Esophagus squamous epithelium (tissue), 5 donors: ENCODE measurements at places on chromosomes 11 and 22.

GRCh38 chr22:49086181-49086580 is 741.5 kb downstream of the BRD1 start:
- no peak for DNase-seq

DNA sequence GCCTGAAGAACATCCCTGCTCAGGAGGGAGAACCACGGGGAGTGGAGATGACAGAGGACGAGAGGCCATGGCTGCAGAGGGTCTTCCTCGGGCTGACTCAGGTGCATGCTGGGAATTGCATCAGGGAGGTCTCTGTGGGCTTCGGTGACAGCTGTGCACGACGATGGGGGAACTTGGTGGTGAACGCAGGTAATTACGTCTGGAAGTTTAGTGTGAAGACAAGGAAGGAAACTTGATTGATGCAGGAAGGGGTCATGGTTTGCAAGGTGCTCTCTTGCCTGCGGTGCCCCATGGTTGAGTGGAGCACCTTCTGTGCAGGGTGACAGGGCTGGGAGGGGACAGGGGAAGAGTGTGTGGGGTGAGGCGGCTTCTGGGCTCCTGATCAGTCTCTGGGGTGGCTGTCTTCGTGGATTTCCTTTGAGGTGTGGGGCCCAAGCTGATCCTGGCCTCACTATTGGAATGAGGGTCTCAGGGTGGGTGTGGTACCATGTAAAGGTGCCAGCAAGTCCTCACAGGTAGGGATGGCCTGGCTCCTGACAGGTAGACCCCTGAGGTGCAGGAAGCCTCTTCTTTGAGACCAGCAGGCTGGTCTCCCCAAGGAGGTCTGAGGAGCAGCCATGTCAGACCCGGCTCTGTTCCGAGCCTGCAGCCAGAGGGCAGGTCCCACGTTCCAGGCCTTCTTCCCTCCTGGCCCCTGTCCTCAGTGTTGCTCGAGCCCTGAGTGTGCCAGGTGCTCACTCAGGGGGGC is 1020.1 kb downstream of the TBC1D22A start:
- no peak for DNase-seq

- DNase-seq: no peak
Measured at GRCh38 chr22:39662686-39663052, 92.1 kb downstream of the CACNA1I start.

DNA sequence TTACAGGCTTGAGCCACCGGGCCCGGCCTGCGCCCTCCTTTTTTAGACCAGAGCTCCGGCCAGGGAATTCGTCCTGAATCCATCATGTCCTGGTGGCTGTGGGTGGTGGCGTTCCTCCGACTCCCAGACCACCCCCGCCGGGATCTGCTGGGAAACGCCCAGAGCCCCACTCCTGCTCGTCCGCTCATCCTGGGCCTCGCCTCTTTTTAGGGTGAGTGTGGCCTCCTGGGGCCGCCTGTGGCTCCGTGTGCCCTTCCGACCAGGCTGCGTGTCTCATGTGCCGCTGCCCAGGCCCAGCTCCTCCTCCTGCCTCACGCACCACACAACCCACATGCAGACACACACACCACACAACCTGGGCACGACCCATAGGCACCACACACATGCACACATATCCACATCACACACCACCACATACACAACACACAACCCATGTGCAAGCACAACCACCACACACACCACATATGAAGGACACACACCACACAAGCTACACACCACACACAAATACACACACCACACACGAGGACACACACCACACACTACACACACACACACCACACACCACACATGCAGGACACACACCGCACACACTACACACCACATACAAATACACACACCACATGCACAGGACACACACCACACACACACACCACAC is 946.2 kb downstream of the BRD1 start:
- no peak for DNase-seq

DNA sequence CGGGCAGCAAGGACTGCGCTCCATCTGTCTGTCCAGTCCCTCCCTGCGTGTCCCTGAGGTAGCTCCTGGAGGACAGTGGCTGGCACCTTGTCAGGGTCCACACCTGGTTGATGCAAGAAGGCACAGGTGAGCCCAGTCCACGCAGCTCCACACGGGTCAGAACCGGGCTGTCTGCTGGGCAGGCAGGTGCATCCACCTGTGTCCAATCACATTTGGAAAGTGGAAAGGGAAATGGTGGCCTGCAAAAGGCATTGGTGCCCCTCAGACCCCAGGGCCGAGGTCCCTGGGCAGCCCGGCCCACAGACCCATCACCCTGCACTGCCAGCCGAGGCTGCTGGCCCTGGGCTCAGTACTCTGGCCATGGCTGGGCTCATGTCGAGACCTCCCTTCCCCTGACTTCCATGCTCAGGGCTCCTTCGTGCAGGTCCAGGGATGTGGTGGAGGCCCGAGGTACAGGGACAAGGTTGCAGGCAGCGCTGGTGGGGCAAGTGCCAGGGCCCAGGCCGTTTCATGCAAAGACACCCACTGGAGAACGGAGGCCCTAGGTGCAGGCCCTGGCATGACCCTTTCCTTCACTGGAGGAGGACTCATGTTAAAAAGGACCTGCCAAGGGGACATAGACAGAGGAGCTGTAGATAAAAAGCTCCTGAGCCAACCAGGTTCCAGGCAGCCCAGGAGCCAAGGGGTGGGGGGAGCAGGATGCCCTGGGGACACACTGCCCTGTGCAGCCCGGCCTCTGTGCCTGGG is 38.9 kb upstream of the TH start:
- no peak for DNase-seq

DNA sequence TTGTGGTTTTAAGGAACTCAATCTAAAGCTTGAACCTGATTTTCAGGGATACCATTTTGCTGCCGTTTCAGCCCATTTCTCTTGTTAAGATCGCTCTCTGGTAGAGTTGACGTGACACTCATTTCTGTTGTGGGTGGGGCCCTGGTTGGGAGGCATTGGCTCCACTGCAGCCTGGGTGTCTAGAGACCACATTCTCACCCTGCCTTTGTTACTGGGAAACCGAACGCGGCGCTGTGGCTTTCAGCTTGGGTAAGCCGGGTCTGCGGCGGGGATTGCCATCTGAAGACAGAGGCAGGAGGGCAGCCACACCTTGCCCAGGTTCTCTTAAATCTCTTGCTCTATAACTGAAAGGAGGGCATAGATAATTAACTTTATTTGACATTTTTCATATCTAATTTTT is 3.2 kb downstream of the EHF start:
- no peak for DNase-seq

- DNase-seq: no peak
Measured at GRCh38 chr11:74094393-74094792, 76.4 kb downstream of the C2CD3 start.

DNA sequence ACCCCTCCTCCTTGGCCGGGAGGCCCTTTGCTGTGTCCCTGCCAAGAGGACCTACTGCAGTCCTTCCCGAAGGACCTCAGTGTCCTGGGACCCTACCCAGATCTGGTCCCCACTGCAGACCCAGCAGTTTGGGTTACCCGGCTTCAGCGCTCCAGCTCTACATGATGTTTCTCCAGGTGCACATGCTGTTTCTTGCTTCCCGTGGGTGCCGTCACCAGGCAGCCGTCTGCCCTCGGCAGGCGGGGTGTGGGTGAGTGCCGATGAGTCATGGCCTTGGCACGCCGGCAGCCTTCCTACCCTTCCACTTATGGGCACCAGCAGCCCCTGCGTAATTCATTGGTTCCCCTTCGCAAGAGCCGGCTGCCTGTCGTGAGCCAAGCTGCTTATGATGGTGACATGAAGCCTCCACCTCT is 101.8 kb downstream of the BCR start:
- DNase-seq: no peak

DNA sequence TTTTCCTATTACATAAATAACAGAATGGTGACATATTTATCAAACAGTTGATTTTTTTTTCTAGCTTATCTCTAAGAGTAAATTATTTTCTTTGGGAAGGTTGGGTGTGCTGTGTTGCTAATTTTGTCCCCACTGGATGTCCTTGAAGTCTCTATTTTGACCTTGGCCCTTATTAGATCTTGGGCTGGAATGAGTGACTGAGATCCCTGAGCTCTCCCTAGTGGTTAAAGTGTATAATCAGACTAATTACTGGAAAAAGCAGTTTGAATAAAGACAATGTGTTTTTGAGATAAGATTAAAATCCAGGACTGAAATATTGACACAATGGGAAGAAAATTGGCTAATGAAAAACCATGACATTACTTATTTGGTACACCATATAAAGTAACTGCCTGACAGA is 56.1 kb downstream of the AASDHPPT start:
- DNase-seq: no peak

GRCh38 chr11:119284344-119285157 is 32.4 kb downstream of the MCAM start:
- no peak for DNase-seq

- DNase-seq: no peak
Measured at GRCh38 chr11:12754582-12755234, 80.5 kb downstream of the TEAD1 start.

DNA sequence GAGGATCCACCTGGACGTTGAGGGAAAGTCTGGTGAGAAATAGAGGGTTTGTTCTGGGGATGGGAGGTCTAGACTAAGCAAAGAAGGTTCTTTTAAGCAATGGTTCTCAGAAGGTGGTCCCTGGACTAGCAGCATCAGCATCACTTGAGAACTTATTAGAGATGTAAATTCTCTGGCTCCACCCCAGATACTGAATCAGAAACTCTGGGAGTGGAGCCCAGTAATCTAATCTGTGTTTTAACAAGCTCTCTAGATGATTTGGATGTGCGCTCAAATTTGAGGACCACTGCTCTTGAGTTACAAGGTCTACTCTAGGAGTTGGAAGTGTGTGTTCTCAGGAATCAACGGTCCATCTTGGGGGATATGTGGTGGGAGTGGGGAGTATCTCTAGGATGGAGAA is 3.3 kb upstream of the ABCG4 start:
- DNase-seq: no peak

DNA sequence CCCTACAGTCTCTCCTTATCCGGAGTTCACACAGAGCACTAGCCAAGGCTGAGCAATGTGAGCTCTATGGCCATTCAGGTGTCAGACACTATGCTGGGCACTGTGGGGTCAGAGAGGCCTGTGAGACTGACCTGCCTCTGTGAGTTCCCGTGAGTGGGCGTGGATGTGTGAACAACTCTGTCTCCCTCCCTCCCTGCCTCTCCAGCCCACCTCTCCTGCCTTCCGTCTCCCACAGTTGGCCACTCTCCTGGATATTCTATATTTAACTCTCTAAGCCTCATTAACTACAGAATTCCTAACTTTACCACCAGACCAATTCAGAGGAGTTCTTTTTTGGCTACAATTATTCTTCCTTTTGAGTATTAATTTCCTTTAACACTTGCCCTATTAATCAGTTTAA is 191.6 kb upstream of the NCAM1 start:
- DNase-seq: no peak

DNA sequence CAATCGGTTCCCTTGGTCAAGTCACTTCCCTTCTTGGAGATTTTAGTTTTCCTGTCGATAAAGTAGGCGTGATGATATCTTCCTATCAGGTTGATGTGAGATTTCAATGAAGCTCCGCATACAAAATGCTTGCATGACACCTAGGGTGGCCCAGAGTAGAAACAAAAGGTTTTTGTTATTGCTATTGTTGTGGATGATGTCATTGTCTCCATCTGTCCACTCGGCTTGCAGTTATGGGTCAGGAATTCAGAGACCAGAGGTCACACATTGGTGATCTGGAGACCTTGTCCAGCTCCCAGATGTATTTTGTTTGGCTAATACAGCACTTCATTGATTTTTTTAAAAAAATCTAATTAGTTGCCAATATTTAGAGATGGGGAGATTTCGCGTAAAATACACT is 382.1 kb downstream of the MN1 start:
- DNase-seq: no peak

DNA sequence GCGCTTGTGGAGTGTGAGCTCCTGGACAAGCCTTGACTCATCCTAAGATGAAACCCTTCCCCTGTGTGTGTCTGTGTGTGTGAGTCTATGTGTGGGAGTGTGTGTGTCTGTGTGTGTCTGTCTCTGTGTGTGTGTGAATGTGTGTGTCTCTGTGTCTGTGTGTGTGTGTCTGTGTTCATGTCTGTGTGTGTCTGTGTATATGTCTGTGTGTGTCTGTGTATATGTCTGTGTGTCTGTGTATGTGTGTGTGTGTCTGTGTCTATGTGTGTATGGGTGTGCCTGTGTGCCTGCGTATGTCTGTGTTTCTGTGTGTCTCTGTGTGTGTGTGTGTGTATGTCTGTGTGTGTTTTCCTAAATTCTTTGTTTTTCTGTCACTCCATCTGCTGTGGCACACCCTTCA is 48.7 kb downstream of the RPS6KA4 start:
- no peak for DNase-seq

GRCh38 chr11:131748151-131749050 is 378.0 kb downstream of the NTM start:
- no peak for DNase-seq

- DNase-seq: no peak
Measured at GRCh38 chr22:27778294-27779090, 23.1 kb downstream of the MN1 start.

DNA sequence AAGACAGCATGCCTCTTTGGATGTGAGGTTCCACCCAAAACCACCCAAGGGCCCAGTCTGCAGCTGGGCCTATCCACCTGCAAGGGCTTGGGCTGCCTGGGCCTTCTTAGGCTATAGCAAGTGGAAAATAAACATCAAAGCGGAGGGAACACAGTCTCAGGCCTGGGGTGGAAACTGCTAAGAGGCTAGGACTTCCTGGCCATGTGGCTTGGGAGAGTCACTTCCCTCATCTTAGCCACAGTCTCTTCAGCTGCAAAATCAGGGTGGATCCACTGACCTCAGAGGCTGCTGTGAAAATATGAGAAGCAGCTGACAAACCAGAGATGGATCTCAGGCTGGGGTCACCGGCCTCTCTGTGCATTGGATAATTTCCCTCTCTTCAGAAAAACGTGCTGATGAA is 30.6 kb upstream of the TFIP11 start:
- no peak for DNase-seq

DNA sequence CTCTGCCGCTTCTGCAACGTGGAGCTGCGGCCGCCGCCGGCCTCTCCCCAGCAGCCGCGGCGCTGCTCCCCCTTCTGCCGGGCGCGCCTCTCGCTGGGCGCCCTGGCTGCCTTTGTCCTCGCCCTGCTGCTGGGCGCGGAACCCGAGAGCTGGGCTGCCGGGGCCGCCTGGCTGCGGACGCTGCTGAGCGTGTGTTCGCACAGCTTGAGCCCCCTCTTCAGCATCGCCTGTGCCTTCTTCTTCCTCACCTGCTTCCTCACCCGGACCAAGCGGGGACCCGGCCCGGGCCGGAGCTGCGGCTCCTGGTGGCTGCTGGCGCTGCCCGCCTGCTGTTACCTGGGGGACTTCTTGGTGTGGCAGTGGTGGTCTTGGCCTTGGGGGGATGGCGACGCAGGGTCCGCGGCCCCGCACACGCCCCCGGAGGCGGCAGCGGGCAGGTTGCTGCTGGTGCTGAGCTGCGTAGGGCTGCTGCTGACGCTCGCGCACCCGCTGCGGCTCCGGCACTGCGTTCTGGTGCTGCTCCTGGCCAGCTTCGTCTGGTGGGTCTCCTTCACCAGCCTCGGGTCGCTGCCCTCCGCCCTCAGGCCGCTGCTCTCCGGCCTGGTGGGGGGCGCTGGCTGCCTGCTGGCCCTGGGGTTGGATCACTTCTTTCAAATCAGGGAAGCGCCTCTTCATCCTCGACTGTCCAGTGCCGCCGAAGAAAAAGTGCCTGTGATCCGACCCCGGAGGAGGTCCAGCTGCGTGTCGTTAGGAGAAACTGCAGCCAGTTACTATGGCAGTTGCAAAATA is 816 bp downstream of the PDE3B start:
- DNase-seq: no peak
